ENCODE measurements at places on chromosomes 11 and 22.

DNA sequence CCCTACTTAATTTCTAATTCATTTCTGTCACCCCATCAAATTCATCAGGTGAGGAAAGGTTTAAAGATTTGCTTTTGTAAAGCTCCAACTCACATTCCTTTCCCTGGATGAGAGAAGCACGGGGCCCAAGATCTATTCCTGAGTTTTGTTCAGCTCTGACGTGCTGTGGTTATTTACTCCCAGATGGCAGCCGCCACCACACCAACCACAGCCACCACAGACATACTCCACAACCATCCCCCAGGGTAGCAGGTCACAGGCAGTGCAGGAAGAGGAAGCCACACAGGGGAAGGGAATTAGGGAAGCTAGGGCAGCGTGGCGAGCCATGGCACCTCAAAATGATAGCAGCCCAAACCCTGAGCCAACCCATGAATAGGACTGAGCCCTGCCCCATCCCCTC, 63.5 kb upstream of the CSNK2A3 start:
- no peak for DNase-seq

DNA sequence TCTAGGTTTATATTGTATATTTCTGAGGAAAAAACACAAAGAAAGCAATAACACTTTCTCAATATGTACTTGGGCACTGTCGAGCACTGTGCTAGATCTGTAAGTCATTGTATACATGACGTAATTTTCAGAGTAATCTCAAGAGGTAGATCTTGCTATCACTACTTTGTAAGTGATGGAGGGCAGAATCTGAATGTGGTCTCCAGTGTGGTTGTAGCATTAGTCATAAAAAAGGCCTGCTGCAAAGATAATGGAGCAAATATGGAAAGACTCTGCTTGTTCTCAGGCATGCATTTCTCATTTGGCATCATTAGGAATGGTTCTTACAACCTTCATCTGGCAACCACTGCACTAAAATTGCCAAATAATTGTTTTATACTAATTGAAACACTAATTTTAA, 419.8 kb upstream of the CCDC179 start:
- DNase-seq: no peak

- no peak for DNase-seq
These were observed 6.4 kb downstream of the PTPRJ start for GRCh38 chr11:47986742-47987141.

DNA sequence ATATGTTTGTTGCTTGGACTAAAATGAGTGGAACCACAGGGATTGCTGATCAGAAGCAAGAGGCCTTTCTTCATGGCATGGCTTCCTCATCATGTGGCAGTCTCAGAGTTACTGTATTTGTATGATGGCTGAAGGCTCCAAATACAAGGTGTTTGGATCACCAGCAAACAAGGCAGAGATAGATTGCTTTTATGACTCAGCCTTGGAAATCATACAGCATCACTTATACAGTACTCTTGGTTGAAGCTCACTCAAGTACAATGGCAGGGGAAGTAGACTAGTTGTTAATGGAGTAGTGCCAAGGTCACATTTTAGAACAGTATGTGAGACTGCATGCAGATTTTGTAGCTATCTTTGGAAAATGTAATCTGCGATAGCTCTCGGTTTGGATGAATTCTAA, 16.6 kb downstream of the CAPRIN1 start:
- no peak for DNase-seq

- DNase-seq: no peak
These were observed 93.7 kb downstream of the STIM1 start for GRCh38 chr11:3949125-3949524.

- DNase-seq: no peak
These were observed 354.7 kb downstream of the LARGE1 start for GRCh38 chr22:33565580-33565995.

- DNase-seq: no peak
These were observed 580.7 kb downstream of the NTM start for GRCh38 chr11:131951121-131951520.

- no peak for DNase-seq
These were observed 6.0 kb downstream of the CSNK1E start for GRCh38 chr22:38311323-38311620.

DNA sequence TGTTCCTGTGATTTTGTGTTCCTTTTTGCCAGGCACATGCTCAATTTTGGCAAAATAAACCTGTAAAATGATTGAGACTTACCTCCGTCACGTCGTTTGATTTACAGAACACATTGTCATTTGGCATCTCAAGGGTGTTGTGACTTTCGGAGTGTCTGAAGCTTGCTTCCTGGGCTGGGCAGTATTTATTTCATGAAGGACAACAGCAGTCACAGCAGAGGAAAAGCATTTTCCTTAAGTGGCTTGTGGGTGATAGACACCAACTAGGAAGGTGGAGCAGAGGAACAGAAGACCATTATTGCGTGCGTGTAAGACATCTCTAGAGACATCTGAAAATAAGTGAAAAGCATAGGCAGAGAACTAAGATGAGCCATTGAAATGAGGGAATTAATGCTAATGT, 80.2 kb downstream of the SLC36A4 start:
- DNase-seq: no peak

DNA sequence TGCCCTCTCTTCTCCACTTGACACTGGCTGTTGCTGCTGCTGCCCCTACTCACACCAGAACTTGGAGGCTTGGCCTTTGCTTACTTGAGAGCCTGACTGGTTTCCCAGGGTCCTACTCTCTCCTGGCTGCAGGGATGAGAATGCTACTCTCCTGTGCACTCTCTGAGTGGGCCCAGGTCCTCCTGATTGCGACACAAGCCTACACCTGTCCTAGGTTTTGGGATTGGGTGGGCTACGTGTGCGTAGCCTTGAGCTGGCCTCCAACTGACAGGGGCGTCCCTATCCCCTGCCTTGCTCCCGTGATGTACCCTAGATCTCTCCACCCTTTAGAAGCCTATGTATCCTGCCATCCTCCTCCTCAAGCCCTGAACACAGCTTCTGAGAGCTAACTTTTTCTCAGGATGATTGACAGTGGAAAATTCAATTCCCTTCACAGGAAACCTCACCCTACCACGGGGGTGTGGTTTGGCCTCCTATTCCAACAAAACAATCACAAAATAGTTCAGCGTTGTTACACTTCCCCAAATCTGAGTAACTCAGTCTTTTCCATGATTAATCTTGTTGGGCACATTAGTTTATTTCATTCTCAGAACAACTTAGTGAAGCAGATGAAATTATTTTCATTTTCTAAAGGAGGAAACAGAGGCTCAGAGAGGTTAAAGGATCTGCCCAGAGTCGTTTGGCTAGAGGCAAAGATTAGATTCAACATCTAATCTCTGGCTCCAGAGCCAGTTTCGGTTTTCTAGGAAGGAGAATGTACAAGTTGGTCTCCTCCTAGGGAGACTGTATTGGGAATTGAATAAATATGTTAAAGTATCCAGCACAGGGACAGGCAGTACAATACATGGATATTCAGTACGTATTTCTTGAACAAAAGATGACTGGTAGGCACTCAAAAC, 17.6 kb upstream of the AMOTL1 start:
- no peak for DNase-seq

DNA sequence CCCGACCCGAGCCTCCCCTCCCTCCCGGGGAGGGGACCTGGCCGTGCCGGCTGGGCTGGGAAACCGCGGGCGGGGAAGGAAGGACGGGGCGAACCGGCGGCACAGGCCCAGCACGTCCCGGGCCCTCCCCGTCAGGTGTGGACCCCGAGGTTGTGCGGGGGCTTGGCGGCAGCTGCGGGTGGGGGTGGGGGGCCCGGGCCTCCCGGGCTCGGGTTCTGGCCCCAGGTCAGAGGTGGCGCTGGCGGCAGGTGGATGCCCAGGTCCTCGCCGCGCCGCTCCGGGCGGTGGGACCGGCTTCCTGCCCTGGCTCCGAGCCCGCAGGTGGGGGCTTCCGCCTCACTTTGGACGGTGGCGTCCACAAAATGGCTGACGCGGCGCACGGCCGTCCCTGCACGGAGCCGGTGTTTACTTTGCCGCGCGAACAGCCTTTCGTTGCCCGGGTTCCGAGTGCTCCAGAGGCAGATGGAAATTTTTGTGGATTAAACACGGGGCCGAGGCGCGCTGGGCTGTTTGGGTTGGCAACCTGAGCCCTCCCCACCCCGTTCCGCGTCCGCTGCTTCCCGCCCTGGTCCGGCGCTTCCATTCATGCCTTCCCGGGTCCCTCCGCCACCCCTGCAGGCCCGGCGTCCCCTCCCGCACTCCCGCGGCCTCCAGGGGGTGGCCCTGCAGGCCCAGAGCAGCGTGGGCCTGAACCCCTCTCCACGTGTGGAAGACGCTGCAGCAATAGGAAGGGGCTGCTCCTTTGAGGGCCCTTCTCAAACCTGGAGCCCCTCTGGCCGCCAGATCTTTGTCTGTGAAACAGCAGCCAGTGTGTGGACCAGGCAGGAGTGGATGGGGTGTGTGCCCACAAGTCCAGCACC, 92.0 kb upstream of the KCNQ1OT1 start:
- DNase-seq: no peak

- no peak for DNase-seq
These were observed 1.1 kb upstream of the NELL1 start for GRCh38 chr11:20668131-20668809.

- no peak for DNase-seq
These were observed 14.7 kb downstream of the SSH3 start for GRCh38 chr11:67317888-67318555.

- no peak for DNase-seq
These were observed 54.6 kb downstream of the RPUSD4 start for GRCh38 chr11:126156814-126157213.

DNA sequence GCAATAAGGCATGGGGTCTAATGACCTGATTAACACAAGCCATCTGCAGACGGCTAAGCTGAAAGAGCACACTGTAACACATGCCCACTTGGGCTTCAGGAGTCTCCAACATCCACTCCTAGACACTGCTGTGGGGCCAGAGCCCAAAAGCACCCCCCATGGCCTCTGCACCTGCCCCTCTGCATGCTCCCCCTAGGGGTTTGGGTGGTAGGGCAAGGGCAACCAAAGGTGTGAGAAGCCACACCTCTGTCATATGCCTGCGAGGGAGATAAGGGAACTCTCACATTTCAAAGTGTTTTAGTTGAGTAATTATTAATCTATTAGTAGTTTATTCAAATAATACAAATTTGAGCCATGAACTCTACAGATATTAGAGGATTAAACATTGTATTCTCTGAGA, 30.8 kb downstream of the CTSC start:
- no peak for DNase-seq

- no peak for DNase-seq
These were observed 84.4 kb downstream of the CSTPP1 start for GRCh38 chr11:47020793-47021526.

DNA sequence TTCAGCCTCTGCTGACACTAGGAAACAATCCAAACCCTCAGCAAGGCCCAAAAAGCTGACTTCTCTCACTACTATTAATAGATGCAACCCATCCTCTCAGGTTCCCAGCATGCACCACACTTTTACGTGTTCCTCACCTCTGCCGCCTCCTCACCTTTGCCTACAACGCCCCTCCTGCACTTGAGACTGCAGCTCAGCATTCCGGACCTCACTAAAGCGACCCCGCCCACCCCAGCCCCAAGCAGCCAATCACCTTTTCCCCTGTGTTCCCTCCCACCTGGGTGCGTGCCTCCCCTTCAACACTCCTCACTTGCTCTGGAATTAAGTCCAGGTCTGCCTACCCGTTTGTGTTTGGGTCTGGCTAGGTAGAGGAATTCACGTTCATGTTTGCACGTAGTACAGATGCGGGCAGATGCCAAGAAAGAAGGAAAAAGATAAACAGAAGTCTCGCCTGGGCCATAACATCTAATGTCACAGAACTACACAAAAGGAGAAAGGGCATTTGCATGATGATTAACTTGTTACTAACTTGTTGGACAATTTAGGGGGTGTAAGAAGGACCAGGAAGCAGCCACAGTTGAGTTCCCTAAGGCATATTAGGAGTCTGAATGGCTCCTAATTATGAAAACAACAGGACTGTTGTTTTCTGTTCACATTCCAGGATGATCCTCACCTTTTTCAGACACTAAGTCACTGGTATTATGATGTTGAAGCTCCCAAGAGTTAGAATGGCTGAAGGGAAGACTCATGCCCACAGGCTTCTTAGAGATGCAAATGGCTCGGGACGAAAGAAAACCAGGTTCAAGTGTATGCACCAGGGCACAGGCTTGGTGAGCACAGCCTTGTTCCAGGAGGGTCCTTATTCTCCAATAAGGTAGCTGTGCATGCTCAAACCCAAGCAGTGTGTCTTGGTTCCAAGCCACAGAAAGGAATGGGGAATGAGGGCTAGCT, 102.2 kb downstream of the MICAL3 start:
- no peak for DNase-seq

DNA sequence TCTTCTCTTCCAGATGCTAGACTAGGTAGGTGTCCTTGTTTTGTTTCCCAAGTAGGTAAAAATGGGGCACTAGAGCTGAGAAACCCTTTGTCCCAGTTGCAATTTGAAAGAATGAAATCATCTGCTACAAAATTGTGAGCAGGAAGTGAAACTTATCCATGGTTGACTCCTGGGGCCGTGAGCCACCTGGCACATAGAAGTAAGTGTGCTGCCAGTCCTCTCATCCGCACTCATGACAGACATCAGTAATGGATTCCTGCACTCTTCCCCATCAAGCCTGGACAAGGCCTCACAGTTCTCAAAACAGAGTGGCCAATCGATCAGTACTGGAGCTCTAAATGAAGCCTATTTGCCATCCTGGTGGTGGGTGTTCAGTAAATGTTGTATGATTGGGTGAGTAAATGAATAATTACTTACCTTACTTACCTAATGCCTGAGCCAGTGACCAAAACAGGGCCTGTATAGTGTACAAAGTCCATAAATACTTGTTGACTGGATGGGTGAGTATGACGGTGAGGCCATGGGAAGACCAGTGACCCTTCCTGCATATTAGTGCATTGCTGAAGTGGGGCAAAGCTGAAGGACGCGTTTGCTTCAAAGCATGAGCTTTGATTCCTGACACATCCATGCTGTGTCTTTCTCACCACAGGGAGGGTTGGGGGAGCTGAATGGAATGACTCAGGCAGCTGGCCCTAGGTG, 68.9 kb upstream of the HEPHL1 start:
- DNase-seq: no peak

DNA sequence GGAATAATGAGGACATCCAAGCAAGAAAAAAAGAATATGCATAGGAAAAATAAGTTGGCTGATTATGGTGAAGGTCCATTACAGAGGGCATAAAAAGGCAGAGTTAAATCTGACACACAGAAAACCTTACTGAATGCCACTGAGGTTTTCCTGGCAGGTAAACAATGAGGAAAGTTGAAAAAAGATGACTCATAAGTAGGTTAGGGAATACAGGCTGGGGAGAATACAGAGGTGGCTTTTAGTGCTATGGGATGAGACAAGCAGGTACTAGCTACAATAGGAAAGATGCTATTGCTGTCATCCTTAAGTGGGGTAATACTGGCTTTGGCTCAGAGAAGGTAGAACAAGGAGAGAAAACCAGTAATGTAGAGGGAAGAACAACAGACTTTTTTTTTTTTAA, 44.7 kb downstream of the CSTF3 start:
- no peak for DNase-seq

GRCh38 chr22:24683691-24684090, 80.7 kb downstream of the GGT1 start:
- no peak for DNase-seq

DNA sequence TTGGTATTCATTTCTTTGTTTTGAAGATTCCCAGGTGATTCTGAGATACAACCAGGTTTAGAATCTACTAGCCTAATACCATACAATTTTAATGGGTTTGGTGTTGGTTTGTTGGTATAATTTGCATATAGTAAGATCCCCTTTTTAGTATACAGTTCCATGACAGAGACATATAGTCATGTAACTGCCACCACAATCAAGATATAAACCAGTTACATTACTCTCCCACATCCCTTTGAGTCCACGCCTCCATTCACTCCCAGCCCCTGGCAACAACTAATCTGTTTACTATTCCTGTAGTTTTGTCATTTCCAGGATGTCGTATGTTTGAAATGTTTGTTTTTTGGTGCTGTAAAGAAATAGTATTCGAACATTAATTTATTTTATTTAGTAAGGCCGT, 4.3 kb downstream of the ASRGL1 start:
- no peak for DNase-seq

Data from renal cortex interstitium (tissue), 15 donors.